NCI-H1930 (cell line): ENCODE measurements at places on chromosomes 11 and 22.
A peak's percentile ranks its signal among the peaks of the same experiment; 100 is the strongest.

DNA sequence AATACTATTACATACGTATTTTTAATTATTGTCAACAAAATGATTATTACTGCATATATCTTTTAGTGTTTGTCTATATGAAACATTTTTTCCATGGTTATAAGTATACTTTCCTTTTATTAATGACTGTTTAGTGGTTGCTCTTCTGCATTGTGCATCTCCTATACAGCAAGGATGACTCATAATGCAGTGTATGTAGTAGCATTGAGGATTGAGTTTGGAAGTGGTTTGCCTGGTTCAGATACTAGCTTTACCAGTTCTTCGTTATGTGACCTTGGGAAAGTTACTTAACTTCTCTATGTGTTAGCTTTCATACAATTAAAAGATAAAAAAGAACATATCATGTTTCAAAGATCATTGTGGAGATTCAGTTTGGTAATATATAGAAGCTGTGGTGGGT is 44.1 kb downstream of the CHORDC1 start:
- no peak for DNase-seq

GRCh38 chr11:33564856-33565453 is 135.7 kb downstream of the C11orf91 start:
- no peak for DNase-seq

DNA sequence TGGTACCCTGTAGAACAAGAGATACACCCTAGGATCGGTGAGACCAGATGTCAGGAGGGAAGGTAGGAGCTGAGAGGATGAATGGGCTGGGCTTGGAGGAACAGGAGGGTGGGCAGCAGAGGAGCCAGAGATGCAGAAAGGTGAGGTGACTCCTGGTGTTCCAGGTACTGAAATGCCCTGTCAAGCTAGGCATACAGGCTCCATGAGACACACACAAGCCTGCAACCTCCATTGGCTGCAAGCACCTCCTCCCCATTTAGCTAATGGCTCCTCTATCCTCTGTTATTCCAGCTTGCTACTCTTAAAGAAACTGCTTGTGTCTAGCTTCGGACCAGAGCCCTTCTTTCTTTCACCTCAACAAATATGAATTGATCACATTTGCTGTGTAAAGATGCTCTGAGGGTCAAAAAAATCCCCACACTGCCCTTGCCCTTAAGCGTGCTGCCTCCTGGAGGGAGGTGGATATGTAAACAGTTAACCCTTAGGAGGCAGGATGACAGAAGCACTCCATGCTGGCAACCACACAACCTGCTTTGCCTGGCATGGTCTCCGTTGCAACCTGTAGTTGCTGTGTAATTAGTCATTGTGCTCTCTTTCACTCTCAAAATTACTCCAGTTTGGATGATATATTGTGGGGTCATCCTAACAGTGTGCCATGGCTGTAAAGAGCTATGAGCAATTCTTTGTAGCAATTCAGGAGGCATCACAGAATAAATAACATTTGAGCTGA is 156.0 kb downstream of the PKNOX2 start:
- no peak for DNase-seq

DNA sequence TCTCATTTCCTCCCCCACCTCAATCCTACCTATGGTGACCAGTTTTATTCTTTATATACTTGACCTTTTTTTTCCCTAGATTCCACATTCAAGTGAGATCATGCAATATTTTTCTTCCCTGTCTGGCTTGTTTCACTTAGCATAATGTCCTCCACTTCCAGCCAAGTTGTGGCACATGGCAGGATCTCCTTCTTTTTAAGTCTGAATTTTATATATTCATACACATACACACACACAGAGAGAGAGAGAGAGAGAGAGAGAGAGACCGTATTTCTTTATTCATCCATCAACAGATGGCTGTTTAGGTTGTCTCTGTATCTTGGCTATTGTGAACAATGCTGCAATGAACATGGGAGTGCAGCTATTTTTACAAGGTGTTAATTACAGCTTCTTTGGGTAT is 1.4 kb downstream of the POU2AF2 start:
- DNase-seq: no peak

GRCh38 chr11:31981457-31981856 is 109.4 kb upstream of the RCN1 start:
- no peak for DNase-seq

DNA sequence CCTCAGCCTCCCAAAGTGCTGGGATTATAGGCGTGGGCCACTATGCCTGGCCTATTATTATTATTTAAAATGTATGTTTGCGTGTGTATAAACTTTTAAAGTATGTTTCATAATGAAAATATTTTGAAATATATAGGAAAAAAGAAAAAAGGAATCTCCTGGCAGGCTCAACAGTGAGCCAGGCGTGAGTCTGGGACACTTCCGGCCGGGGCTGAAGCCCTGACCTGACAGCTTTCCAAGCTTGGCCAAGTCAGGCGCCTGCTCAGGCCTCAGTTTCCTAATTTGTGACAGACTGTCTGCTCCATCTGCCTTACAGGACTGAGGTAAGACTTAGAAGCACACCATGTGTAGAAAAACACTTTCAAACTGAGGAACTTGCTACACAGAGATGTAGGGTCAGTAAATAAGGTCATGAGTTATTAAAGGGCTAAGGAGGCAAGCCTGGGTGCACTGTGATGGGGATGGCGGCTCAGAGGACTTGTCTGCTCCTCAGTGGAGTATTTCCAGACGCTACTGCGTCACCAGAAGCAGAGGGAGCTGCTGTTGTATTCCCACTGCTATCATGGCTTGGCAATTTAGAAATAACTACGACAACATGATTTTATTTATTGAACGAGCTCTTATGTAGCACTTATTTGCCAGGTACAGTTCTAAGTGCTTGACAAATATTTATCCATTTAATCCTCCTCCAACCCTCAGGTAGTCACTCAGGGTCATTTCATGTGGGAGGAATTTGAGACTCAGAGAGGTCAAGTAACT is 100.1 kb downstream of the PRR5L start:
- DNase-seq: no peak

DNA sequence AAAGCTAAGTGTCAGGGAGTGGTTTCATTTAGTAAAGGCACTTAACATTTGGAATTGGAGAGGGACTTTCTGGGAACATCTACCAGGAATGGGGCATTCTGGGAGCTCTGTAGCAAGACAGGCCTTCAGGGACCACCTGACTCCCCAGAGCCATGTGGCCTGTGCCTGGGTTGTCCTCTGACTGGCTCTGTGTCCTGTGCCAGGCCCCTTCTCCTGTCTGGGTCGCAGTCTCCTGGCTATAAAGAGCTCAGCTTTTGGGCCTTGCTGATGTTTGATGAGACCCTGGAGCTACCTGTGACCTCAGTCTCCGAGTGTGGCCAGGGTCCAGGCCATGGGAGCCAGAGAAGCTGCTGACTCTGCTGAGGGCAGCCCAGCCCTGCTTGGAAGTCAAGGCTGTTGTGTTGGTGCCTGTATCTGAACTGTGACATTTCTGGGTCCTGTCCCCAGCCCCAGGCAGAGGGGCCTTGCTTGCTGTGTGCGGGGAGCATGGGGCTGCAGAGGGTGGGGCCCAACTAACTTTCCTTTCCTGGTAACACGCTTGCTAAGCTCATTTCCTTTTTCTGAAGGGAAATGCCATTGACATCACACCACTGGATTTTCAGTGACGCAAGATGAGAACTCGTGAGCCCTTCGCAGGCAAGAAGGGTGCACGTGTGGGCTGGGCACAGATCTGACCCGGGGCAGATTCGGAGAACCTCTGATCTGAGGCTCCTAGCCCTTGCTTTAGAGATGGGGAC is 41.3 kb downstream of the LRRC32 start:
- no peak for DNase-seq

GRCh38 chr11:99934008-99934407 is 753.1 kb upstream of the ARHGAP42 start:
- DNase-seq: no peak

GRCh38 chr11:70415642-70416395 is 17.5 kb downstream of the CTTN start:
- no peak for DNase-seq

DNA sequence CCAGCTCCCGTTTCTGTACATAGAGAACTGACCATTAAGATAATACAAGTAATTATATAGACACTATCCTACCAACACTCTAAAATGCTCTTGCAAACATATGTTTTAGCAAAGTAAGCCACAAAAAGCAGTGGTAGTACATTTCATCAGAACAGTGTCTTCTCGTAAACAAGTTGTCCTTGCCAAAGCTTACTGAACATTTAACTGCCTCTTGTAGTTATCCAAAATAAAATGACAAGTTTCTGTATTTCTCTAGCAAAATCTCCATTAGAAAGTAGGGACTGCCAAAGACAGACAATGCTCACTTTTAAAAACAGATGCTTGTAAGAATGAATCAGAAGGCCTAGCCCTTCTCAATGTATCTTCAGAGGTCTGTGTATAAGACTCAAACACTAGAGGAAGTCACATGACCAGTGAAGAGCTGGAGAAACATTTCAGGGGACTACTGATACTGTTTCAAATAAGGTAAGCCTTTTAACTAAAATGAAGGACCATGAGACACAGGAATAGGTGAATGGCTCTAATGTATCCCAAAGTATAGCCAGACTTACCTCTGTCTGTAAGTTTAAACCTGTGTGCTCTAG is 7.8 kb upstream of the ZC3H12C start:
- DNase-seq: no peak

- no peak for DNase-seq
Observed at GRCh38 chr22:50243685-50244419, 971 bp downstream of the TUBGCP6 start.

- DNase-seq: no peak
Observed at GRCh38 chr22:29946220-29946619, 63.2 kb downstream of the MTMR3 start.

DNA sequence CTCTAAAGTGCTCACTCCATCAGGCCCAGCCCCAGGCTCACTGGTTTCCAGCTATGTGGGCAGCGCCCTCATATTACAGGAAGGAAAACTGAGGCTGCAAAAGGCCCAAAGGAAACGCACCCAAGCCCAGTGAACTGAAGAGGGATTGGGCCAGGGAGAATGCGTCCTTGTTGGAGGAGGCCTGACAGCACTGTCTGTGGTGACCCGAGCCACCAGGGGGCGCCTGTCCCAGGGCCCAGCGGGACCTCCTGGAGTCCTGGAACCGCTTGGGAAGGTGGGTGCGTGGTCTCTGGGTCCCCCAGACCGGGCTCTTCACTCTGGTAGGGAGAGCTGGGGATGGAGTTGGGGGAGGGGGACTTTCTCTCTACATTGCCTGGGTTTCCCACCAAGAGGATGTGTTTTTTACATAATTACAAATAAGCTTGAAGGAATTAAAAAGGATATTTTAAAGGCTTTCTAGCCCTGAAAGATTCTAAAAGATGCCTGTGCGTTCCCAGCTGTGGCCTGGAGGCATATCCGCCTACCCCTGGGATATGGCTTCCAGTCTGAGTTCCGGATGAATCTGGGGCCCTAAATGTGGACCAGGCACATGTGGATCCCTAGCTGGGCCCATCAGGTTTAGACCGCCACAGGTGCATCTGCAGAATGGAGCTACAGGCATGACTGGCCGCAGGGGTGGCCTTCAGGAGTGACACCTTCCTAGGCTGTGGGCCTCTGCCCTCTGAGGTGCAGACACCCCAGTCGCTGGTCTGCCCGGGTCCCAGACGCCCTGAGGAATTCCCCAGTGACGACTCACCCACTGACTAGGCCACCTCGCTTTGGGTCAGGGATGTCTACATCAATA is 4.2 kb downstream of the SPI1 start:
- DNase-seq: peak; percentile 79

DNA sequence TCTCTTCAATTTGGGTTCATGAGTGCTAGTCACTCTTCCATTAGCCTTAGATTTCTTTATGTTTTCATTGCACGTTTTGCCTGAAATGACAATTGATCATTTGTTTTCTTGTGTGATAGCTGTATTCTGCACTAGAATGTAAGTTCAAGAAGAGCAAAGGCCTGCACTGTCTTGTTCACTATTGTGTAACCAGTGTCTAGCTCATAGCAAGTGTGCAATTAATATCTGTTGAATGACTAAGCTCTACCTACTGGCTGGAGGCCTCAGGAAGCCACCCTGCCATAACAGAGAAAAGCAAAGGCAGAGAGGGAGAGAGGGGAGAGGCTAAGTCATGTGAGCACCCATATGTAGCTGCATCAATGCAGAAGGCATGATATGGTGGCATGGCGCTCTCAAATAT is 292.8 kb upstream of the SYN3 start:
- no peak for DNase-seq

- no peak for DNase-seq
Observed at GRCh38 chr11:116335078-116335477, 437.7 kb downstream of the BUD13 start.

GRCh38 chr11:78344676-78345075 is 72.9 kb downstream of the GAB2 start:
- no peak for DNase-seq
